ENCODE measurements at places on chromosomes 3 and 15.
A peak's percentile ranks its signal among the peaks of the same experiment; 100 is the strongest.

DNA sequence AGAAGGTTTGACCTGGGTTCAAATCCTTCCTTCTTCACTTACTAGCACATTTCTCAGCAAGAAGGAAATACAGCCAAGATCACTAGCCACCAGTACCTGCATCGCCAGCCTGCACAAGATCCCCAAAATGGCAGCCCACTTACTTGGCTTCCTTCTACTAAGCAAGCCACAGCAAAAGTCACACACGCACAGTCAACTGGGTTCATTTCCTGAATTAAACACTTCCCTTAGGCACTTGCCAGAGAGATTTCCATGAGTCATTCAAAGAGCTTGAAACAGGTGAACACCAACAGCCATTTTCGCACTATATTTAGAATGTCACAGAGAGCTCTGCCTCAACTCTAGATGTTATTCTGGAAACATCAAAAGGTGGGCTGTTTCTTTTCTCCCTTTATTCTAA lies 42.6 kb downstream of the MGLL start:
- DNase-seq, result no peak

- no peak for DNase-seq
Measured at GRCh38 chr3:55564726-55565125, 77.6 kb upstream of the WNT5A start.

- no peak for DNase-seq
Measured at GRCh38 chr15:80822256-80822655, 43.1 kb downstream of the CEMIP start.

- no peak for DNase-seq
Measured at GRCh38 chr3:14601692-14602005, 49.9 kb upstream of the CCDC174 start.

GRCh38 chr3:72187131-72187530 lies 402.2 kb upstream of the PROK2 start:
- peak; percentile 46 for DNase-seq

DNA sequence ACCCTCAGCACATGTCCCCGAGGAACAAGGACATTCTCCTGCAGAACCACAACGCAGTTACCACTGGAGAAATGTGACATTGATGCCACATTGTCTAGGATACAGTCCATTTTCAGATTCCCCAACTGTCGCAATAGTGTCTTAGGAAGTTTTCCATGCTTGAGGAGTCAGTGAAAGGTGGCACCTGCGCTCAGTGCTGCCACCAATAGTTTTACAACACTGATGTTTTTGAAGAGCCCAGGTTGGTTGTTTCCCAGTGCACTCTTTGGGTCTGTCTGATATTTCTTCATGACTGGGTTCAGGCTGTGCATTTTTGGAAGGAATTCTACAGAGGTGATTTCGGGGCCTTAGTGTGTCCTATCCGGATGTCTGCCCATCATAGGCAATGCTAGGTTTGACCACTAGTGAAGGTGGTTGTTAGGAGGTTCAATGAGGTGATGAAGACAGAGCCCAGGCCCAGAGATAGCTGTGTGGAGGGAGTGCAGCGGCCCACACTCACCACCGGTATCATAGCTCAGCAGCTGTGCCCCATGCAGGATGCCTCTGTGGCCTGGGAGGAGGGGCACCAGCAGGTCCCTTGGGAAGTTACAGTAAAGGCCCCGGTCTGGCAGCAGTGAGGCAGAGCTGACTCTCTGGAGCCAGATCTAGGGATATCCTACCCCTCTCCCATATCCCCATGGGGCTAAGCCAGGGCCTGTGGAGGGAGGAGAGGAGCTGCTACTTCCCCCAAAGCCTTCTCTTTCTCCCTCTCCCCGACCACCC lies 96.6 kb downstream of the DNAJB8 start:
- no peak for DNase-seq

GRCh38 chr3:113253702-113254101 lies 42.3 kb downstream of the BOC start:
- no peak for DNase-seq

GRCh38 chr3:171157286-171157685 lies 130.8 kb upstream of the SLC2A2 start:
- DNase-seq, result no peak

GRCh38 chr3:50574444-50574831 lies 5.1 kb downstream of the HEMK1 start:
- DNase-seq, result no peak

- DNase-seq, result no peak
Measured at GRCh38 chr3:31670136-31670535, 137.4 kb downstream of the STT3B start.

GRCh38 chr3:146164971-146165769 lies 4.2 kb upstream of the PLOD2 start:
- DNase-seq, result peak; percentile 42

DNA sequence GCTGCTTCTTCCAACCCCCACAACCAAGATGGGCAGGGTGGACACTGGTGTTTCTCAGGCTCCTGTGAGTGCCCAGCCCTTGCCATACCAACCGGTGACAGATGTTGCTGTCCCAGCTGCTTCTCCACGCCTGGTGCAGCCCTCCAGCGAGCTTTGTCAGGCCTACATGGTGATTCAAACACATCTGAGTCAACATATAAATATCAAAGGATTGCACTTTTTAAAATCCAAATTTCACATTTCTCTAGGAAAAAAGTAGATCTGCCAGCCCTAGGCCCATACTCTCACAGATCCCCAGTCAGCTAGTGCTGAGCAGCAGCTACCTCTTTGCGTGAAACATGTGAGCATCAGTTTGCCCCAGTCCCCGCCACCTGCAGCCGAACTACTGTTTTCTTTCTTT lies 52.7 kb downstream of the RPN1 start:
- DNase-seq, result no peak

DNA sequence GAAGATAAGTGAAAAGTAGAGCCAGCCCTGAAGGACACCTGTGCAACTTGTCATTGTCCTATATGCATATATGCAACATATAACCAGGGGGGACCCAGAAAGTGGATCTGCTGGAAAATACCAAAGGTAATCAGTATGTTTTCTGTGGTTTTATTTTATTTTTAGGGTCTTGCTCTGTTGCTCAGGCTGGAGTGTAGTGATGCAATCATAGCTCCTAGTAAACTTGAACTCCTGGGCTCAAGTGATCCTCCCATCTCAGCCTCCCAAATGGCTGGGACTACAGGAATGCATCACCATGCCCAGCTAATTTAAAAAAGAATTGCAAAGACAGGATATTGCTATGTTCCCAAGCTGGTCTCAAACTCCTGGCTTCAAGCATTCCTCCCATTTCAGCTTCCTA lies 18.0 kb upstream of the ALDH1A2 start:
- DNase-seq, result no peak

GRCh38 chr15:65088643-65089021 lies 12.1 kb downstream of the KBTBD13 start:
- DNase-seq, result no peak

GRCh38 chr3:61828184-61828874 lies 267.0 kb downstream of the PTPRG start:
- no peak for DNase-seq

DNA sequence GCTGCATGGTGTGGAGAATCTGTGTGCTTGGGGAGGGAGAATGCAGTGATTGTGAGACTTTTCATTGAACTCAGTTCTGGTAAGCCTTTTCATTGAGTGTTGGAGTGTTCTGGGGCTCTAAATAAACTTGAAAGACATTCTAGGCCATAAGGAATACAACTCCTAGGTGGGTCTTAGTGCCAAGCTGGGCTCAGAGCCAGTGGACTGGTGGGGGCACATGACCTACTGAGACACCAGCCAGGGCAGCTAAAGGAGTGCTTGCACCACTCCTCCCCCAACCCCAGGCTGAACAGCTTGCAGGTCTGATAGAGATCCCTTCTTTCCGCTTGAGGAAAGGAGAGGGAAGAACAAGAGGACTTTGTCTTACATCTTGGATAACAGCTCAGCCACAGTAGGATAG lies 21.7 kb upstream of the KPNA4 start:
- no peak for DNase-seq

- no peak for DNase-seq
Measured at GRCh38 chr15:29677871-29678461, 144.3 kb downstream of the TJP1 start.

- DNase-seq, result no peak
Measured at GRCh38 chr3:184078851-184079250, 18.0 kb upstream of the HTR3E start.

GRCh38 chr3:66998904-66999235 lies 763 bp downstream of the KBTBD8 start:
- peak; percentile 53 for DNase-seq

- no peak for DNase-seq
Measured at GRCh38 chr3:119187266-119187665, 13.9 kb downstream of the UPK1B start.

GRCh38 chr3:123156276-123156995 lies 45.3 kb upstream of the SEC22A start:
- no peak for DNase-seq

GRCh38 chr3:68483041-68483440 lies 449.3 kb downstream of the TAFA4 start:
- DNase-seq, result no peak

GRCh38 chr15:82798104-82798503 lies 7.8 kb downstream of the FSD2 start:
- peak; percentile 25 for DNase-seq

DNA sequence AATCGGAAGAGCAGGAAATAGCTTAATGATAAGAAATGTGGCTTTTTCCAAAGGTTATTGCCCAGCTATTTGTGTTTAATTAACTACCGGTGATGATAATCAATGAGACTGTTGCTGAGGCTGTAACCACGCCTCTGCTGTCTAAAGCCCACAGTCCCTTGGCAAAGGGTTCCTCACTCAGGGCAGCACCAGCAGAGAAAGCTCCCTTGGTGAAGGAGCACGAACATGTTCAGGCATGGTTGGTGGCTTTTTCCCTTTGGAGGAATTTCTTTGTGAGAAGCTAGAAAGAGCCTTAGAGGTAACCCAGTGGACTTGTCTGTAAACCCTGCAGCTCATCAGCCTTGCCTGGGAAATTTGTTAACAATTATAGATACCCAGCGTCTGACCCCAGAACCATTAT lies 7.5 kb upstream of the ST6GAL1 start:
- no peak for DNase-seq

GRCh38 chr15:52011711-52012144 lies 7.3 kb upstream of the MAPK6 start:
- no peak for DNase-seq

DNA sequence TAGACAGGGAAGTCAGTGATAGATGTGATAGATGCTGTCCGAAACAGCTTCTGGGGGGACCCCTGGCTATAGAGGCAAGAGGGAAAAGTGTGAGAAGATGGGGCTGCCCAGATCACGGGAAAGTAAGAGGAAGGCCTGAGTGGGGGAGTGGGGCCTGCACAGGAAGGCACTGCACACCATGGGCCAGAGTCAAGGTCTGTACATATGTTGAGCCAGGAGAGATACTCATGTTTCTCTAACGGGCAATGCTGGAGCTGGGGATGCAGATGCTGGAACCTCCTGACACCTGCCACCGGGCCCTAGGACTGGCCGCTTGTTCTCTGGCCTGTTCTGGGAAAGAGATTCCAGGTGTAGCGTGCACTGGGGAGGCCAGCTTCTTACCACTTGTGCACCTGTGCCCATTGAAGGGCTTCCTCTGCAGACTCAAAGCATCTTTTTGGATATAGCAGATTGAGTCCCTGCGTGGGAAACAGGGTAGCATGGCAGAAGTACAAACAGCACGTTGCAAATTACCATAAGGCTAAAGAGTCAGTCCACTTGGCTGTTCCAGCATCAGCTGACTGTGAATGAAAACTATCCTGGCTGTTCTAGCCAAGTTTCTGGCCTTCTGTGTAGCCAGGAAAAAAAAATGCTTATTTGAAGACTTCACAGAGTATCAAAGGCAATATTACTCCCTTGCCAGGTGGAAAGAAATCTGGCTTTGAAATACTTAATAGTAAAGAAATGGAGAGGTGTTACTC lies 77.1 kb upstream of the GSK3B start:
- DNase-seq, result no peak

DNA sequence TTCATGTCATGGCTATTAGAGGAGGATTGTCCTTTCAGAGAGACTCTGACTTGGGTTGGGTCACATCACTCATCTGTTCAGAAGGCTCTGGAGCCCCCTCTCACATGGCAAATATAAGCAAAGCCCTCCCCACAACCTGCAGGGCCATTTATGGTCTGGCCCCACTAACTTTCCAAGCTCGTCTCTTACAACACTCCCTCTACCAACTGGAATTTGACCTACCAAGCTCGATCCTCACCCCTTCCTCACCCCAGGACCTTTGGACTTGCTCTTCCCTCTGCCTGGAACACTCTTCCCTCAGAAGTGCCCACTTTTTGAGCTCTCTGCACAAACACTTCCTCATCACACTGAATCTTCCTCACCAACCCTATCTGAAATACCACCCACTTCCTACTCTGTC lies 14.2 kb upstream of the PXYLP1 start:
- DNase-seq, result no peak

DNA sequence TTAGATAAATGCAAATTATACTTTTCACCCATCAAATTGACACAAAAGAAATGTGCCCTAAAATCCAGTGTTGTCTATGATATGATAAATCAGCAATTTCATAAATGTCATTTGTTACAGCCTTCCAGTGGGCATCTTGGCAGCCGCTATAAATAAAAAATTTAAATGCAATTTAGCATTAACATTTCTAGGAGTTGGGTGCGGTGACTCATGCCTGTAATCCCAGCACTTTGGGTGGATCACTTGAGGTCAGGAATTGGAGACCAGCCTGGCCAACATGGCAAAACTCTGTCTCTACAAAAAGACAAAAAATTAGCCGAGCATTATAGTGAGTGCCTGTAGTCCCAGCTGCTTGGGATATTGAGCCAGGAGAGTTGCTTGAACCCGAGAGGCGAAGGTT lies 65.9 kb upstream of the POMGNT2 start:
- no peak for DNase-seq
